ENCODE measurements at places on chromosomes 5 and 9. TPM values are rescaled to one million over a fixed set of nuclear protein-coding genes. Genes with fewer than 3 reads are reported as not detected.

SPATA31A3 gene
- total RNA-seq: not detected

DNA sequence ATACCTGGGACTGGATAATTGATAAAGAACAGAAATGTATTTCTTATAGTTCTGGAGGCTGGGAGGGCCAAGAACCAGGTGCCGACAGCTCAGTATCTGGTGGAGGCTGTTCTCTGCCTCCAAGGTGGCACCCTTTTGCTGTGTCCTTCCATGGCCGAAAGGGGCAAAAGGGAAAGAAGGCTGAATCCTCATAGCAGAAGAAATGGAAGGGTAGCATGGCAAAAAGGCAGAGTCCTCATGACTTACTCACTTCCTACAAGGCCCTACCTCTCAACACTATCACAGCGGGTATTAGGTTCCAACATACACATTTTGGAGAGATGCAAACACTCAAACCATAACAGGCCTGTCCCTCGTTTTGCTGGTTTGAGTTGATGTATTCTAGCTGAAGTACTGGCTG lies 25.1 kb upstream of the MED10 start:
- DNase-seq: no peak

SWI5 gene
- 21.9 TPM for total RNA-seq

SIT1 gene
- total RNA-seq: 0.52 TPM

DNA sequence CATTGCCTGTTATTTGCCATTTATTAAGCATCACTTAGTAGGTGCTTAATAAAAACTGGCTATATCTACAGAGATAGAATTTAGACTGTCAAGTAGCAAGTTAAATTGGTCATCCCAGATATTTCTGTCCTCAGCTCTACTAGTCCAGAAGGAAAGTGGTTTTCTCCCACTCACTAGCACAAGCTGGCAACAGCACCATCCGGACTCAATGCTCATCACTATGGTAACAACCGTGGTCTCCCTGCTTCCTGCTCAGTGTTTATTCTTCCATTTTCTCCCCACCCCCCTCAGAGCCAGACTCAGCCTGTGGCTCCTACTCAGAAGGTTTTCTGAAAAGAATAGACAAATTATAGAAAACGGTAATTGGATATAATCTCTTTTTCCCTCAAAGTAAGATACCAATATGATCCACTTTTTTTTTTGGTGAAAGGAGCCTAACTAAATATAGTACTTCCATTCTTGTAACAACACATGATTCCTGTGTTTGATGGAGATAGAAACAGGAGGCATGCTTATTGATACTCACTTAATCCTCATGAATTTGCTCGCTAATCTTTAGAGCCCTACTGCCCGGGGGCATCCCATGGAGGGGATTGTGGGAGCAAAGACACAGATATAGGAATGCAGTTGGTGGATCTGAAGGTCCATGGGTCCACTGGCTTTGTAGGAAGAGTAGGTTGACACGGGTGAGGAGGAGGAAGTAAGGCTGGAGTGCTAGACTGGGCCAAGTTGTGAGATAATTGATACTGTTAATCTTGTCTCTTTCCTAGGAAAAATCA lies 191.4 kb downstream of the MAN2A1 start:
- DNase-seq: no peak

PCDH1 gene
- total RNA-seq: 127 TPM

DNA sequence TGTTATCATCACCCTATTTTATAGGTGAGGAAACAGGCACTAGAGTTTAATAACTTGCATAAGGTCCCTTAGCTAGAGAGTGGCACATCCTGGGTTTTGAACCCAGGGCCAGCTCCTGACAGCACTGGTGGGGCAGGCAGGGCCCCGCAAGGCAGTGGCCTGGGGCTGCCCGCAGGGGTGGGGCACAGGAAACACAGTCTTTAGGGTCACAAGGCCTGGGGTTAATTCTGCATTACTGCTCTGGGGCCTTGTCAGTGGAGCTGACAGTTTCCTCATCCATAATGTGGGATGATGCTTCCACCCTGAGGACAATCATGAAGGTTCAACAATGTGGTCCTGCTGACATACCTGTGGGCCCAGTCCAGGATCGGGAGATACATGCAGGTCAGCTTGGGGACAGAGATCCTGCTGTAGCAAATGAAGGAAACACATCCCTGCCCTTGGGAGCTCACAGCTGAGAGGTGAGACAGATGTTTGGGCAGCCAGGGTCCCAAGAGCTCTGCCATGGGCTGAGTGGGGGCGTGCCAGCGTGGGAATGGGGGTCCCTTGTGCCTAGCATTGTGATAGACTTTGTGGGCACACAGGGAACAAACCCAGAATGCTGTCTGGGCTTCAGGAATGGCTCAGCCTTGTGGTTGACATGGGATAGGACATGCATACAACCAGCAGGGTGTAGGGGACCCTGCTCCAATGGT lies 14.7 kb downstream of the FGF18 start:
- DNase-seq: no peak

ZNF189 gene
- 21.5 TPM for total RNA-seq

HRH2 gene
- 5.7 TPM for total RNA-seq

DNA sequence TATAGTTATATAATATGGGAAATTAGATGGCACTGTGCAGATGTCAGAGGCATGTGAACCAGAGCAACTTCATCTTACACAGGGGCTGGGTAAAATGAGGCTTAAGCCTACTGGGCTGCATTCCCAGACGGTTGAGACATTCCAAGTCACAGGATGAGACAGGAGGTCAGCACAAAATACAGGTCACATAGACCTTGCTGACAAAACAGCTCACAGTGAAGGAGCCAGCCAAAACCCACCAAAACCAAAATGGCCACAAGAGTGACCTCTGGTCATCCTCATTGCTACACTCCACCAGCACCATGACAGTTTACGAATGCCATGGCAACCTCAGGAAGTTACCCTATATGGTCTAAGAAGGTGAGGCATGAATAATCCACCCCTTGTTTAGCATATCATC lies 479.4 kb downstream of the TLR4 start:
- DNase-seq: no peak

DNA sequence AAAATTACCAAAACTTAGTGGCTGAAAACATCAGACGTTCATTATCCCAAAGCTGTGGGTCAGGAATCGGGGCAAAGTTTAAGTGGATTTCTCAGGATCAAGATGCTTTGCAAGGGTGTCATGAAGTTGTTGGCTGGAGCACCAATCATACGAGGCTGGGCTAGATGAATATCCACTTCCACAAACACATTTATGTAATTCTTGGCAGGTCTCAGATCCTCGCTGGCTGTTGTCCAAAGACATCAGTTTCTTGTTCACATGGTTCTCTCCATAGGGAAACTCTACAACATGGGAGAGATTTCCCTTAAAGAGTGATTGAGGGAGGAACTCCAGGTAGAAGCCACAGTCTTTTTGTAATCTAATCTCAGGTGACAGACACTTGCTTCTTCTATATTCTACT lies 20.2 kb upstream of the CCDC192 start:
- DNase-seq: no peak

DNA sequence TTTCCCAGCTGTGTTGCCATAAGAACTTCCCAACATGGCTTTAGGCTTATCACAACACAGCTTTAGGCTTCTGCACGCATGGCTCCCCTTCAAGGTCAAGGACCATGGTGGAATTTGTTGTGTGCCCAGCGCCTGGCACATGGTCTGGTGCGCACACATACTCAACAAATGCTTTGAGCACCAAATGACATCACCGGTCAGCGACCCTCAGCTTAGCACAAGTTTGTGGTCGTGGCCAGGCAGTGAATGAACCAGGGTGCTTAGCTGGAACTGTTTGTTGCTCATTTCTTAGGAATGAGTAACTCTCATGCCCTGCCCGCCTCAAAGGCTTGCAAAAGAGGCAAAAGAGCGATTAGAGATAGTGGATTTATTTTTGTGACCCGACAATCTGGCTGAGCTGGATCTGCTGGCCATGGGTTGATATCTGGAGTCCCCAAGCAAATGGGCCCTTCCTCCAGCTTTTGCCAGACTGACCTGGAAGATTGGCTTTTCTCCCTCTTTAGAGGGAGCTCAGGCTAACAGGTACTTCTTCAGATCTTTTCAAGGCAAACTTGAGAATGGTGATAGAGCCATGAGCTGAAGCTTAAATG lies 58.9 kb downstream of the DAP start:
- peak; percentile 63 for DNase-seq

- DNase-seq: no peak
Measured at GRCh38 chr5:95850391-95850894, 27.9 kb upstream of the GLRX start.

GRCh38 chr5:16455668-16456067 lies 9.9 kb downstream of the ZNF622 start:
- DNase-seq: no peak

Data from ureter (tissue), 1 donor.